ENCODE measurements at places on chromosomes 3 and 15.

DNA sequence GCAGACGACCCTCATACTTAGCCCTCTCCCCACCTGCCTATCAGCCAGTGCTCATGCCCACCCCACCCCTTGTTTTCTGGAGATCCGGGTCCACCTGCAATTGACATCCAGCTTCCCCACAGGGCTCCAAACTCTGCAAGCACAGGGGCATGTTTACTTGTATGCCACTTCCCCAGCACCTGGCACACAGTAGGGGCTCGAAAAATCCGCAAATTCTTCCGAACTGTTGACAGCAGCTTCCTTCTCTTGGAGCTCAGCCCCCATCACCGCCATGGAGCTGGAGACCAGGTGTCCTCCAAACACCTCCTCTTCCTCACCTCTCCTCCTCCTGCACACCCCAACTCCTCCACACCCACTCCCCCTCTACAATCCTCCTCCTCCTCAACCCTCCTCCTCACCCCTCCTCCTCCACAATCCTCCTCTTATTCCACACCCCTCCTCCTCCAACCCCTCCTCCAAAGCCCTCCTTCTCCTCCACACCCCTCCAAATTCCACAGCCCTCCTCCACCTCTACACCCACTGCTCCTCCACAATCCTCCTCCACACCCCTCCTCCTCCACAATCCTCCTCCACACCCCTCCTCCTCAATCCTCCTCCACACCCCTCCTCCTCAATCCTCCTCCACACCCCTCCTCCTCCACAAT, 70.4 kb upstream of the BLM start:
- DNase-seq: no peak

DNA sequence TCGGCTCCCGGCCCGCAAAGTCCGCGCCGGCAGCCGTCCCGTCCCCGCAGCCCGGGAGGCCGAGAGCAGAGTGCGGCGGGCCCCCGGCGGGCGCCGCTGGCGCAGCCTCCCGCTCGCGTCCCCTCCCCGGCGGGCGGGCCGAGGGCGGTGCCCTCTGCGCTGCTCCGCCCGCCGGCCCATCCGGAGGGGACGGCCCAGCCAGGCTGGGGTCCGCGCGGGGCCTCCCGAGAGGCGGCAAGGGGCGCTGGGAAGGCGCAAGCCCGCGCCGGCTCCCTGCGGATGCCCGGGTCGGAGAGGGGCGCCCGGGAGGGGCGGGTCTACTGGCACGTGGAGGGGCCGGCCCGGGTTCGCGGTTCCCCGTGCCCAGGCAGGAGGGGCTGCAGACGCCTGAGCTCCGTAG, at the start of the genes CLCN2 and POLR2H:
CLCN2 (minus strand) TSS at position 74 of the 400 bp plus-strand sequence. CDS start 126 bp downstream, outside the sequence.
POLR2H (plus strand) TSS at position 179 of the 400 bp plus-strand sequence. CDS start 1,783 bp downstream, outside the sequence.
- DNase-seq: no peak

DNA sequence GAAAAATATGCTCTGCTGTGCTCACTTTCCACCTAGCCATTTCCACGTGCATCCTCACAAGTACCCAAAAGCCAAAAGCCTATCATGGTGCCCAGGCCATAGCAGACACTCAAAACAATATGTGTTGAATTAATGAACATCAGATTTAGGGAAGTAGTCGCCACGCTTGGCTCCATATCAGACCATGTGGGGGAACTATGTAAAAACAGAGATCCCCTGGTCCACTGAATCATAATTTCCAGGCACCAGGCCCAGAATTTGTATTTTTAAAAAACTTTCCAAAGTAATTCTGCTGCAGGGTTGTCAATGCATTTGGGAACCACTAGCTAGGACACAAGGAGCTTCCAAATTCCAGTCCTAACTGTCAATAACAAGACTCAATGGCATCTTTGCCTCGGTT, 77.3 kb downstream of the CNTN3 start:
- no peak for DNase-seq

GRCh38 chr15:78854833-78855372, 17.8 kb upstream of the MORF4L1 start:
- no peak for DNase-seq

- no peak for DNase-seq
These were observed 111.3 kb upstream of the ARRDC4 start for GRCh38 chr15:97849183-97849582.

DNA sequence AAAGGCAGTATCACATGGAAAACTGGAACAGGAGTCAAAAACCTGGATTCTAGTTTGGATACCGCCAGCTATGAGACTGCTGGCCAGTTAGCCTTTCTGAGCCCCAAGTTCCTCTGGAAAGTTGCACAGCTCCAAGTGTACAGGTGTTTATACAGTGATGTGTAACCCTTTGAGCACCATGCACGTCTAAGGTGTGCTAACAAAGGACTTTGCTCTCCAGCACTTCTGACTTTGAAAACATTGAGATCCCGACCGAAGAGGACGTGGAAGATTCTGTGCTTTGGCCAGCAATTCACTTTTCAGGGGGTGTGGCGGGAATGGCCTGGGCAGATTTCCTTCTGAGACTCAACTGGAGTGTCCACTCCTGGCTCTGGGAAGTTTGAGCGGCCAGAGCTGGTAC, 45.8 kb upstream of the UMPS start:
- no peak for DNase-seq

GRCh38 chr15:34582461-34583371, 735 bp downstream of the GOLGA8B start:
- DNase-seq: no peak

DNA sequence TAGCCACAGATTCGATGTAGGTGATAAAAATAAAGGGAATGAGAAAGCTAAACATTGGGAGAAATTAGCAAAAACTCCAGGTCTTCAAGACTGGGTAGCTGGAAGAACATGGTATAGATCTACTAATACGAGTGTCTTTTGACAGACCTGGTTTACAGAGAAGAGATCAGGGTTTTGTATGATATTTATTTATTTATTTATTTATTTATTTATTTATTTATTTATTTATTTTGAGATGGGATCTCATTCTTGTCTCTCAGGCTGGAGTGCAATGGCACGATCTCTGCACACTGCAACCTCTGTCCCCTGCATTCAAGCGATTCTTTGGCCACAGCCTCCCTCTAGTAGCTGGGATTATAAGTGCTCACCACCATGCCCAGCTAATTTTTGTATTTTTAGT, 448.4 kb downstream of the CNTN4 start:
- no peak for DNase-seq

- DNase-seq: no peak
These were observed 60.4 kb downstream of the LYZL4 start for GRCh38 chr3:42349765-42350594.

GRCh38 chr3:53254509-53255422, 1.1 kb downstream of the TKT start:
- peak; percentile 15 for DNase-seq

GRCh38 chr3:144409319-144409718, 437.7 kb downstream of the DIPK2A start:
- no peak for DNase-seq

- DNase-seq: no peak
These were observed 329.2 kb upstream of the LRRC3B start for GRCh38 chr3:26293329-26293844.

DNA sequence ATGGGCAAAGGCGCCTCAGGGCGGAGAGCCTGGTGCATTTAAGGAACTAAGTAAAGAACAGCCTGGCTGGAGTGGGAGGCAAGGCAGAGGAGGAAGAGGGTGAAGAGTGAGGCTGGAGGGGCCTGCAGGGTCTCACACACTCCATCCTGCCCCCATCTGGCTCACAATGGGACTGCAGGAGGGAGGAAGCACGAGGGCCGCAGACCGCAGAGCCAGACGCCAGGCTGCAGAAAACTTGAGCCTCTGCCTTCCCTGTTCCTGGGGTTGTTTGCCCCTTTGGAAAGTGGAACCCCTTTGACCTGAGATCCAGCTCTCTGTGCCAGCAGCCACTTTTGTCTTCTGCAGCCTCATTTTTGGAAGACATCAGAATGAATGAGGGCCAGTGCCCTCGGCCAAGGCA, 138.0 kb downstream of the SRGAP3 start:
- peak; percentile 2 for DNase-seq

DNA sequence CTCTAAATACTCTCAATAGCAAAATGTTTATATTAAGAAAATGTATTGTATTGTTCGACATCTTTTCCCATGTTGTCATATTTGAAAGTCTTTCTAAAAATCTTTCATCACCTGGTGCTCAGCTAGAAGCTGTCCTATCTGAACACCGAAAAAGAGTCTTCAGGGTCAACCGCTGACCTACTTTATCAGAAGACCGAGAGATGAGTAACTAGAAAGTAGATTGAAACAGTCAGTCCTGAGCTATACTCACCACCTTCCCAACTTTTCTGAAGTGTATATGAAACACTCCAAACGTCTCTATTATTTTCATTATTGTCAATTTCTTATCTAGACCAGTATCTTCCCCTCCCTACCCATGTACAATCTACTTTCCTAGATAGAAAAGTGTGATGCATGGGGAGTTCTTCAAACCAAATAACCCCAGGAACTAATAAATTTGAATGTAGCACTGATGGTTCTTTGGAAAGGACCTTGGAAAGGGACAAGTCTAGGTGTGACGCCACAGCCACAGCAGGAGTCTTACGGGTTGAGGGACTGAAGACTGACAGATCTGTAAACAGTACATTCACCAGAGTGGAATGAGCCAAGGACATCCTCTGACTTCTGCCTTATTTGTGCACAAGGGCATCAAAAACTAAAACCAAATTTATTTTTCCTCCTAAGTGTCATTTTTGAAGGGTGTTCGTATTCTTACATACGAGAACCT, 58.6 kb downstream of the TMOD3 start:
- DNase-seq: no peak

DNA sequence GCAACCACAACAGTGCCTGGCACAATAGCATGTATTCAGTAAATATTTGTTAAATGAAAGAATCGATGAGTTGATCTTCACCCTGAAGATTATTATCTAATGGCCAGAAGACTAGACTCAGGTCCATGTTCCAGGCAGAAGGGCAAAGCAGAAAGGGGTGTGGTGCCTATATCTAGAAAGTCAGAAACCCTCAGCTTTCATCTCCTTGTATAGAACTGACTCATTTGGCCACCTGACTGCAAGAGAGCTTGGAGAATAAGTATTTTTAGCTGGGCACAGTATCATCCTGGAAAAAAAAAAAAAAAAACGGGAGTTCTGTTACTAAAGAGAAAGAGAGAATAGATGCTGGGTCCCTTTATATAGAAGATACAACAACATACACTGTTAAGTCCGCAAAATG, 69.7 kb upstream of the SPRED1 start:
- no peak for DNase-seq

DNA sequence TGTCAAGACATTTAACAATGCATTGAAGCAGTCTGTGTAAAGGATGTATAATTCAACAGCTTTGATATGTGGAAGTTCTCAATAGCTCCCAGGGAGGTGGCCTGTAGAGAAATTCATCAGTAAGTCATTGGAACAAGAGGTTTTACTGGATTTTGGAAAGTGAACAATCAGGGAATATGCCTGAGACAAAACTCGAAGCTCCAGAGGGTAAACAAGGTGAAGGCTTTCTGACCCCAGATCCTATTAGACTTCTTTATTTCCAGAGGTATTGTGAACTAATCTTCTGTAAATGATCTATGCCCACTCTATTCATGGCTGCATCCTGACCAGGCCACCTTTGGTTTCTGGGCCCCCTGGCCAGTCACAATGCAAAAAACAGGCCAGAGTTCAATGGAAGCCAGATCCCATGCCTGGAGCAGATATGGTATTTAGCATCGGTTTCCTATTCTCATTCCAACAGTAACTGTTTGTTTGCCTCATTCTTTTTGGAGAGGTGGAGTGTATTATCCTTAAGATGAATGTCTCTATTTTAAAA, 177.3 kb downstream of the SATB1 start:
- DNase-seq: no peak

Data from NCI-H446 (cell line).